RPMI7951 (cell line): ENCODE measurements at places on chromosomes 4 and X. TPM values are rescaled to one million over a fixed set of nuclear protein-coding genes. Genes with fewer than 3 reads are reported as not detected.

Gene GAGE12H
- total RNA-seq, result not detected in 2 replicates

Gene HSD17B13
- total RNA-seq, result 0.49 TPM in 1 of 2 replicates, not detected in the other

Gene AR
- total RNA-seq, result 12.5 and 13.0 TPM in 2 replicates

Gene CFI
- 1.1 and 1.6 TPM in 2 replicates for total RNA-seq

Gene FGA
- not detected in 2 replicates for total RNA-seq

Gene CFAP299
- 0.36 TPM in 1 of 2 replicates, not detected in the other for total RNA-seq

Gene DCHS2
- total RNA-seq, result not detected in 2 replicates

Gene MAOB
- not detected in 2 replicates for total RNA-seq

Gene CXCR3
- not detected in 2 replicates for total RNA-seq

Gene P2RY8
- total RNA-seq, result 0.20 TPM in 1 of 2 replicates, not detected in the other

Gene MXRA5
- 10.6 and 12.7 TPM in 2 replicates for total RNA-seq

Gene CEP135
- total RNA-seq, result 5.3 and 8.3 TPM in 2 replicates

Gene SUPT20HL1
- not detected in 2 replicates for total RNA-seq

Gene SLC4A4
- total RNA-seq, result under 0.01 and 0.29 TPM in 2 replicates

Gene ZNF630
- 3.5 and 3.7 TPM in 2 replicates for total RNA-seq
